Memory B cell (primary cell): ENCODE measurements at places on chromosomes 13 and 19.

- no peak for DNase-seq
Observed at GRCh38 chr19:39843919-39844793, 2.0 kb downstream of the FBL start.

GRCh38 chr13:80297094-80297493, 43.8 kb downstream of the SPRY2 start:
- no peak for DNase-seq

- DNase-seq, result no peak
Observed at GRCh38 chr13:78121001-78121400, 202.4 kb upstream of the EDNRB start.

DNA sequence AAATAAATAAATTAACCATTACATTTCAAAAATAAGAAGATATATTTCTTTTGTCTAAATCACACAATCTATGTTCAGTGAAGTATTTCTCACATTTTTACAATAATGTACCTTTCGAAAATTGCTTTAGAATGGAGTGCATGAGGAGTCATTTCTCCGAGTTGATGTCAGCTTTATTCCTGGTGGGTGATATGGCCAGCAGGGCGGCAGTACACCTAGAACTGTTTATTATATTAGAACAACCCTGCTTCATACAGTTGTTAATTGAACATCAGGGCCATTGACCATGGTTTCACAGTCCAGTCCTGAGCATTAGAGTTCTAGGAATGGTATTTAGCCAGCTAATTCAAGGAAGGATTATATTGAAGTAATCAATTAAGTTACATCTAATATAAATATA, 696.3 kb upstream of the SLC10A2 start:
- no peak for DNase-seq

GRCh38 chr19:11475861-11476260, 5.0 kb downstream of the ELAVL3 start:
- no peak for DNase-seq

- DNase-seq, result no peak
Observed at GRCh38 chr19:32887572-32888215, 18.1 kb upstream of the SLC7A9 start.

- DNase-seq, result no peak
Observed at GRCh38 chr13:45718992-45719391, 16.9 kb downstream of the CBY2 start.
